Calu3 (cell line): ENCODE measurements at places on chromosomes 7 and 10. TPM values are rescaled to one million over a fixed set of nuclear protein-coding genes. Genes with fewer than 3 reads are reported as not detected.

DNA sequence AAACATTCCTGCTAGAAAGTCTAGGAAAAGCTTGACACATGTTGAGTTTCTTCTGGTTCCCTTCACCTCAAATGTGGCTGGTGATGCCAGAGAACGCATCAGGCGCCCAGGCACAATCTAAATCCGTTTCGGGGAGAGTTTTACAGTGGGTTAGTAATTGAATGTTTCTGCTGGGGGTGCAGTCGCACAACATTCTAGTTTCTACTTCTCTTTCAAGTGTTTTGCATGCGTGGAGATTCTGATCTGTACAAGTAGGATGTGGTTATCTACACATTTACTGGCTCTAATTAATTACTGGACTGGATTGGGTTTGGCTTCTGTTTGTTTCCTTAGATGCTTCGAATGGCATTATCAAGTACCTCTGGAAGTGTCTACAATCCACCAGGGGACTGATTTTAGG is 173.8 kb downstream of the TMEM26 start:
- no peak overlapping the region for H3K4me3 ChIP-seq
- no peaks in the 10 kb centered on the region for H3K27me3 ChIP-seq
- H3K36me3 ChIP-seq, result no peaks in the 10 kb centered on the region

DNA sequence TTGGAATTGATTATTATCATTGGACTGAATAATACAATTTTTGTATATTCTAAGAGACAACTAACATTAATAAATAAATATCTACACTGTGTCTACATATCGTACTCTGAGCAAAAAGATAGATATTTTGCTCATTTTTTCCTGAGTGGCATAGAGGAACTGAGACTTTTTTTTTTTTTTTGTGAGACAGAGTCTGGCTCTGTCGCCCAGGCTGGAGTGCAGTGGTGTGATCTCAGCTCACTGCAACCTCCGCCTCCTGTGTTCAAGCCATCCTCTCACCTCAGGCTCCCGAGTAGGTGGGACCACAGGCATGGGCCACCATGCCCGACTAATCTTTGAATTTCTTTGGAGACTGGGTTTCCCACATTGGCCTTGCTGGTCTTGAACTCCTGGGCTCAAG is 14.0 kb downstream of the KMT2E start:
- H3K27me3 ChIP-seq, result no peaks in the 10 kb centered on the region
- no peak for DNase-seq
- H3K4me1 ChIP-seq, result peaks cover 29% of the 10 kb centered on the region
- H3K27ac ChIP-seq, result no peak overlapping the region
- no peak overlapping the region for H3K4me3 ChIP-seq

GRCh38 chr10:58746474-58747185 is 234.0 kb downstream of the BICC1 start:
- no peak overlapping the region for H3K27ac ChIP-seq
- no peaks in the 10 kb centered on the region for H3K27me3 ChIP-seq
- H3K4me1 ChIP-seq, result peaks cover 20% of the 10 kb centered on the region
- DNase-seq, result no peak

DNA sequence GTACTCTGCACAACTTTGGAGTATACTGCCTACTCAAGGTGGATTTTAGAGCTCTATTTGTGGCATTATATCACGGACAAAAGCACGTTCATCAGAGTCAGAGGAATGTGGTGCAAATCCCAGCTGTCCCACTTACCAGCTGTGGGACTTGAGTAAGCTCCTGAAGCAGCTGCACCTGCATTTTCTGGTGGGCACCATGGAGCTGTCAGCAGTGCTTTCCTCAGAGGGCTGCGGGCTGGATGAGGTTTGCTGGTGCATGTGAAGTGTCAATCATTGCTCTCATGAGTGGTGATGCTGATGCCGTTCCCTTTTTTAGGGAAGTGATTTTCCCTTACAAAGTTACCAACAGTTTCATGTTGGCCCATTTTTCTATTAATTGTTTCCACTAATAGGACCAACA is 53.4 kb downstream of the EGFR start:
- no peak overlapping the region for H3K4me3 ChIP-seq
- H3K36me3 ChIP-seq, result peaks cover 31% of the 10 kb centered on the region
- peaks cover 90% of the 10 kb centered on the region for H3K4me1 ChIP-seq
- no peaks in the 10 kb centered on the region for H3K27me3 ChIP-seq

GRCh38 chr10:15695852-15696251 is 23.9 kb downstream of the ITGA8 start:
- no peak overlapping the region for H3K27ac ChIP-seq
- no peaks in the 10 kb centered on the region for H3K4me1 ChIP-seq

- DNase-seq, result no peak
- no peak overlapping the region for H3K27ac ChIP-seq
- H3K4me3 ChIP-seq, result no peak overlapping the region
- no peaks in the 10 kb centered on the region for H3K36me3 ChIP-seq
- peaks cover 64% of the 10 kb centered on the region for H3K27me3 ChIP-seq
Observed at GRCh38 chr7:140182917-140183316, 6.1 kb upstream of the KDM7A start.

DNA sequence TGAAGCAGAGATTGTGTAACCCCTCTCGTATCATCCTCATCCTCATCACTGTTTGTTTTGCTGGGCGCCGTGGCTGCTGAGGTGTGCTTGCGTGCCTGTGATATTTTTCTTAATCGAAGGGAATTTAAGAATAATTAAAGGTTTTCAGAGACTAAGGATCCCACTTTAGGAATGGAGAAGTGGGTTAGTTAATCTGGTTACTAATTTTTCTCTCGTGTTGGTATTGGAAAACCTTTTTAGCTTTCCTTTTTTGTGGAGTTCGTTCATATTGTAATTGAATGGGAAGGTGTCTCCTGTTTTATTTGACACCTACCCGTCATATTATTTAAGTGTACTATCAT is 1.3 kb downstream of the UBN2 start:
- peaks cover 29% of the 10 kb centered on the region for H3K36me3 ChIP-seq
- peak overlapping the region; percentile 81 for H3K4me3 ChIP-seq
- peaks cover 9% of the 10 kb centered on the region for H3K4me1 ChIP-seq
- no peak for DNase-seq
- no peaks in the 10 kb centered on the region for H3K27me3 ChIP-seq

DNA sequence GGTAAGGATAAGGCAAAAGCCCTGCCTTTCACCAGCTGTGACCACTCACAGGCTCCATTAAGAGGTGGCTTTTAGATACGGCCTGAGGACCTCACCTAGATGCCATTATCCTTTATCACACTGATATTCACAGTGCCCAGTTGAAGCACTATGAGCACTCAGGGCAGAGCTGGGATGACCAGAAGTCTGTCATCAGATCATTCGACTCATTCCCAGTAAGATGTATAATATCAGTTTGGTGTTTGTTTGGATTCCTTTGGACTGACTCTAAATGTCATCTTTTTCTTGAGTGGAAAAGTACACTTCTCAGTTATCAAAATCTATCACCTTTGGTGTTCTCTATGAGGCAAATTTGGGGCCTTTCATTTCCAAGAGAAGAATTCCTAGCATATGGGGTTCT is 18.7 kb downstream of the CCDC136 start:
- H3K4me3 ChIP-seq, result no peak overlapping the region
- H3K4me1 ChIP-seq, result peaks cover 5% of the 10 kb centered on the region
- H3K36me3 ChIP-seq, result no peaks in the 10 kb centered on the region
- H3K27me3 ChIP-seq, result peaks cover 54% of the 10 kb centered on the region

- H3K27ac ChIP-seq, result no peak overlapping the region
- DNase-seq, result no peak
- H3K4me1 ChIP-seq, result no peaks in the 10 kb centered on the region
- no peaks in the 10 kb centered on the region for H3K27me3 ChIP-seq
Observed at GRCh38 chr10:105268961-105269360, 627.9 kb downstream of the SORCS3 start.

The MYL10 gene
- total RNA-seq, result not detected in 2 replicates

The GSTO2 gene
- 25.7 and 26.7 TPM in 2 replicates for total RNA-seq
